GM12864 (cell line): ENCODE measurements at places on chromosomes 3 and 15.

DNA sequence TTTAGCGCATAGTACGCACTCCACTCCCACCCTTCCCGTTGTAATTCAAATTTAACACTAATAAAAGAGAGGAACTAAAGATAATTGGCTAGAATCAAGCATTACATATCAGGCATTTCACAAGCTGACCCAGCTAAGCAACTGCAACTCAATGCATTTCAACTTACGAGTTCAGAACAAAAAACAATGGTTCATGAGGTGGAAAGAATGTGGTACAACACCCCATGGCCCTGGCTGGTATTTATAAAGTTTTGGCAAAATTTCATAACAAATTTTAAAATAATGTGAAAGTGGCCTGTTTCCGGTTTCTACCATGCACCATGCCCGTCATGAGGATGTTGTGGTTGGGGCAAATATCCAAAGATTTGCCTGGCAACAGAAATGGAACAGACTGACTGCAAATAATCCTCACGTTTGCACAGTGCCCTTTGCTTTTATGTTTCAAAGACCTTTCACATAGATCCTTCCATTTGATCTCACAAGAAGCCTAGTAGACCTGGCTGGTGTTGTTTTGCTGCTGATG, 455.3 kb upstream of the NR2F2 start:
- DNase-seq: no peak

DNA sequence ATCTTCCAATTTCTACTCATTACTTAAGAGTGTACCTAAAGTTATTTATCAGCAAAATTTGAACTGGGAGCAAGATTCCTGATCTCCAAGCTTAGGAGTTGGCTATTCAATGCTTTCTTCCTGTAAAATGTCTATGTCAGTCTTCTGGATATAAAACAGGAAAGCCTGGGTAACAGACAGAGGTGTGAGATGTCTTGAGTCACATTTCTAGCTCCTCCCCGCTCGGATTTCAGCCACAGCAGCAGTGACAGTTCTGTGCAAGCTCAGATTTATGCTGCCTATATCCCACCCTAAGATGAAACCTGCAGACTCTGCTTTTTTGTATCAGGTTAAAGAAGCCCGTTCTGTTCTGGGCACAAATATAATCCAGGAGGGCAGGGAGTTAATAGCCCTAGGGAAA, 2.1 kb upstream of the ARMC8 start:
- DNase-seq: no peak

DNA sequence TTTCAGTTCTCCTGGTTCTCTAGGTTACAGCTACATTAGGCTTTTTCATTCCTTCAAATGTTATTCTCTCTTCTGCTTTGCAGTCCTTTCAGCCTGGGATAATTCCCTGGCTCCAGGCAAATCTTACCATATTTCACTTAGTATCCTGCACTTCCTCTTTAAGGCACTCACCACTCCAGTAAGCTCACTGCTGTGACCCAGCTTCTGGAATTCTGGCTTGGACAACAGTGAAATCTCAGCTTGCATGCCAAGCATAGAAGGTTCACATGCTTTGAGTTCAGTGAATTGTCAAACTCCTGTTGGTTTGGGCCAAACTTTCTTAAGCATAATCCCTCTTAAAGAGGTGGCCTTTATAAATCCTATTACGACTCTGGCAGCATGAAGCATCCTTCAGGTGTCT, 69.4 kb downstream of the SCN10A start:
- no peak for DNase-seq

- no peak for DNase-seq
Observed at GRCh38 chr3:67335813-67336212, 318.6 kb downstream of the SUCLG2 start.

GRCh38 chr3:373193-373779, 176.7 kb downstream of the CHL1 start:
- DNase-seq: no peak

DNA sequence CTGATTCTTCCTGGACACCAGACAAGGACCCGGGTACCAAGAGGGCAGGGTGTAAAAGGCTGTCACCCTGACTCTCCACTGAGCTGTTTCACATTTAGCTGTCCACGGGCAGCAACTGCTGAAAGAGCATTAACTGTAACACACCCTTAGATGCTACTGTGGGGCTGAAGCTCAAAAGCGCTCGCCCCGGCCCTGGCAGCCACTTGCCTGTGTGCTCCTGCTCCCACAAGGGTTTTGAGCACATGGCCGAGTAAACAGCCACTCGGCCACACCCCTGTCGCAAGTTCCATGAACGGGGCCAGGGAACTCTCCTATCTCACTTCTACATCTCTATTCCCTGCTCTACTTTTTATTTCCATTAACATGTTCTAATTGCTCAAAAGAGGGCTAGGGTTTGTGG, 421.7 kb downstream of the TUSC7 start:
- no peak for DNase-seq

DNA sequence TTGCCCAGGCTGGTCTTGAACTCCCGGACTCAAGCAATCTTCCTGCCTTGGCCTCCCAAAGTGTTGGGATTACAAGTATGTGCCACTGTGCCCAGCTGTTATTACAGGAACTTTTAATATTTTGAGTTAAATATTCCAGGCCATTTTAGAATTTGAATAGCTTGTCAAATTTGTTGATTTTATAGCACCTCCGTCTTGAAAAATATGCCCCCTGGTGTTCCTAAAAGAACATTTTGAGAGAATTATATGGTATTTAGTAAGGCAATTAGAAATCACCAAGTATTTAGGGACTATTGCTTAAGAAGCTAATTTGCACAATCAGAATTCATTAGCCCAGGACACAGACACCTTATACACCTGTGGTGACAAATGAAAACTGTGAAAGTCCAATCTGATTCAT, 23.7 kb downstream of the PDE8A start:
- DNase-seq: no peak

DNA sequence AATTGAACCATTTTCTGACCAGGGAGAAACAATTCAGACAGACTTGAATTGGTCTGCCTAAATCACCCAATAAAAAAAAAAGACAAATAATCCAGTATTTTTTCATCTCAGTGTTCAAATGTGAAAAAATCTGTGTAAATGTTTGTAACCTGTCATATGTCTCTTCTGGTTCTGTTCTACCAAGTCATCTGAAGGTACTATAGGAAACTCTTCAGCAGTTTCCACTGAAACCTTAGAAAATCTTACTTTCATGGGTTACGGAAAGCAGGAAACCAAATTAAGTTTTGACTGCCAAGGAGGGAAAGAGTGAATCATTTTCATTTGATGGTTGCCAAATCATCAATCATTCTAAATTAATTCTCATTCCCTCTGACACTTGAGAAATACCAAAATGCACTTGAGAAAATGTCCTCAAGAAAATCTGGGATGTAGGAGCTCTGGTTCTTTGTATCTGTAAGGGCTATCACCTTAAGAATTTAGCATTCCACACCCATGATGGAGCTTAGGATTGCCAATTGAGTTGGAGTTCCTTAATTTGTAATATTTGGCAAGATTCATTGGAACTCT, 278.2 kb upstream of the KCNH8 start:
- DNase-seq: no peak

DNA sequence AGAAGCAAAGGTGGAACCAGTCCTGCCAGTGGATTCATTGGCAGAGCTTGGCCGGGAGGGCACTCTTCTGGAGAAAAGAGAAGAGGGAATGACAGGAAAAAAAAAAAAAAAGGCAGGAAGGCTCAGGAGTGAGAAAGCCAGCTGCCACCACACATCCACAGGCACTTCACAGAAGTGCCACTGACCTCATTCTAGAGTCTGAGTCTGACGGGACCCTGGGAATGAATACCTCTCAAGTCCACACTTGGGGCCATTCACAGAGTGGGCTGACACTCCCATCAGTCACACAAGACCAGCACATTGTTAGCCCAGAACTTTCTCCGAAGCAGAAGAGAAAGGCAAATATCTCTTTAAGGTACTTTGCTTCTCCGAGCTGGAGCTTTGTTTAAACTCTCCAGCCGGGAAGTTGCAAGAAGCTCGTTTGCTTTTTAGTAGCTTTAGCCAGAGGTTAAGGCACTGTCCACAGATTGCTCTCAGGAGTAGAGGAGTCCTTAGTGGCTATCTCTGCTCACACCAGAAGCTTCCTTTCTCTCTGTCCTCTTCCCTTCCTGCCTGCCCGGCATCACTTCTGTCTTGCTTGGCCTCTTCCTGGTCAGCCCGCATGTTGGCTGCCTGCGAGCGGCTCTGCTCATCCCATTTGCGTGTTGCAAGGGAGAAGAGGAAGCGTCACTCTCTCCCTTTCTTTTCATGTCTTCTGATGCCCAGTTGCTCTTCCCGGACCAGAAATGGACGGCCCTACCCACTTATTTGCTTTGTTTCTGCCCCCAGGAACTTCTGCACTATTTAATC, 53.8 kb downstream of the CMTM6 start:
- no peak for DNase-seq

GRCh38 chr3:190883973-190884832, 21.7 kb upstream of the GMNC start:
- DNase-seq: no peak
